ENCODE measurements at places on chromosomes 12 and 14.

GRCh38 chr12:16955083-16955657 lies 349.2 kb upstream of the LMO3 start:
- DNase-seq: no peak

DNA sequence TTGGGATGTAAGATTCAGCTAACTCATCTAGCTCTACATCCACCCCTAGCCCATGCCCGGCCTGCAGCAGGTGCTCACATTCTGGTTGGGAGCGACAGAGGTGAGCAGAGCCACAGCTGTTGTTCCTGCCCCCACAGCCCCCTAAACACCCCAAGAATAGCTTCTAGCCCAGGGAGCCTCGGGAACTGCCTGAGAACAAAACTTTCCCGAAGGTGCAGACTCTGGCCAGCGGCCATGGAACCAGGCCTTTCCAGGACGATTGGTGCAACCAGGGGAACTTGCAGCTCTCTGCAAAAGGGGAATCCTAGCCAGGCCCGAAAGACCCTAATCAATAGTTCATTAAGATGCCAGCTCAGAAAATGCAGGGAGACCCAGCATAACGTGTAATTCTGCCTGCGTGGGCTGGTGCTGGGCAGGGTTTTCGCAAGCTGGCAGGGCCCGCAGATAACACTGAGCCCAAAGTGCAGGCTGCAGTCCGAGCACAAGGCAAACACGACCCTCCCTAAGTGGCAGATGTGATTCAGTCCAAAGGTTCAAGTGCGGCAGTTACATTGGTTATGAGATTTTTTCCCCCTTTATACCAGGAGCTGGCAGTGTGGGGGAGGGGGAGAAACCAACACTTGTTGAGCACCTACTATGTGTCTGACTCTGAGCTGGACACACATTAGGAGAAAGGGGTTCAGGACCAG lies 122.5 kb upstream of the MAP1LC3B2 start:
- DNase-seq: no peak

DNA sequence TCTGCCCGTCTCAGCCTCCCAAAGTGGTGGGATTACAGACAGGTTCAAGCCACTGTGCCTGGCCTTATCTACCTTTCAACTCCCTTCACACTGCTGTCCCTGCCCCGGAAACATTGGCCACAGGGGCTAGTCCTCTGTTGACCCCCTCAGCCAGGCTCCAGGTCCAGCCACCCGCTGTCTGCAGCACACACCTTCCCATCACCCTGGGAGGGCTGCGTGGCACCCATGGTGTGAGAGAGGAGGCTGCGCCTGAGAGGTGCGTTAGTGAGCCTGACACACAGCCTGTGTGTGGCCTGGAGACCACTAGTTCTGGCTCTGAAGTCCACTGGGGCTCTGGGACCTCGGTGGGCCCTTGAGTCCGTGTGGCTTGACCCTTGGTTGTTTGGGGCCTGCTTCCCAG lies 28.4 kb upstream of the TRAF3 start:
- DNase-seq: no peak

DNA sequence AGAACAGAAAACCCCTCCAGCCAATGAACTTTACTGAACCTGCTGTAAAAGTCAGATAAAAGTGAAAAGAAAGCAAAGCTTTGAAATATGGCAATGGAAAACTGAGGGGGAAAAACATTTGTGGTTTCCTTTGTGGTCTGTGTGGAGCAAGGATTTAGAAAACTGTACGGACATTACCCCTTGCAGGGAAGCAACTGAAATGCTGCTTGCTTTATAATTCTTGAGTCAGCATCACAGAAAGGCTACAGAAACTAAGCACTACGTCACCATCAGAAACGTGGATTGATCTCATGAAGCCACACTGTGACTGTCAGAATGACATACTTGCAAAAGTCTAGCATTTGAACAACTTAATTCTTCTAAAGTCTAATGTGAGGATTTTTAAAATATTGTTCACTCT lies 2.4 kb upstream of the KCNC2 start:
- no peak for DNase-seq

GRCh38 chr12:56296295-56296694 lies 3.8 kb downstream of the CS start:
- DNase-seq: no peak

Data from stimulated activated CD8-positive, alpha-beta memory T cell treated with anti-CD3 and anti-CD28 coated beads, Interleukin-4, amount 100 ng/mL, for 1 hour (primary cell).